ENCODE measurements at places on chromosomes 7 and 10.

- DNase-seq = peak; percentile 51
Observed at GRCh38 chr10:107409522-107409921, 245.0 kb upstream of the SORCS1 start.

GRCh38 chr7:77863860-77864259 is 65.3 kb downstream of the PHTF2 start:
- no peak for DNase-seq

DNA sequence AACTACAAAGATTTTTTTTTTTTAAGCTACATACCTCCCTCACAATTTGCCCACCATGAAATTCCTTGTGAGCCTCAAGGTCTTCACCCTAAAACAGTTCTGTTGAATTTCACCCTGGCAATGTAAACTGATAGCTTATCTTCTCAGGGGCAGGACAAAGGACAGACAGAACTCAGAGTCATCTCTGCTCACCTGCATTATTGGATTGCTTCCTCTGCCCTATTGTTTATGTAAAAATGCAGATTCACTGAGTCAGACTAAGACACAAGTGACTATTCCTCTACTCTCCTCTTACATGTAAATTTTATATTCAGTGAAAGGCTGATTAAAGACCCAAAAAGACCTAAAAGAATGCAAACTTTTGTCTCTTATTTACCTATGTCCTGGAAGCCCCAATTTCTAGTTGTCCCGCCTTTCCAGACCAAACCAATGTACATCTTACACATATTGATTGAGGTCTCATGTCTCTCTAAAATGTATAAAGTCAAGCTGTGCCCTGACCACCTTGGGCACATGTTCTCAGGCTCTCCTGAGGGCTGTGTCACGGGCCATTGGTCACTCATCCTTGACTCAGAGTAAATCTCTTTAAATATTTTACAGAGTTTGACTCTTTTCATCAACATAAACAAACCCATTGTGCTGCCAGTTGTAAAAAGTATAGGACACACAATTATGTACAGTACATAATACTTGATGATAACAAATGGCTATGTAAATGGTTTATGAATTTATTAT is 440.2 kb downstream of the HTR7 start:
- peak; percentile 60 for DNase-seq

- no peak for DNase-seq
Observed at GRCh38 chr10:131845505-131846239, 55.1 kb upstream of the PPP2R2D start.

- no peak for DNase-seq
Observed at GRCh38 chr10:30857803-30858202, 173.9 kb downstream of the ZNF438 start.

GRCh38 chr7:28125431-28126409 is 54.9 kb downstream of the JAZF1 start:
- DNase-seq = no peak

- DNase-seq = no peak
Observed at GRCh38 chr7:77362905-77363304, 53.2 kb downstream of the GSAP start.

DNA sequence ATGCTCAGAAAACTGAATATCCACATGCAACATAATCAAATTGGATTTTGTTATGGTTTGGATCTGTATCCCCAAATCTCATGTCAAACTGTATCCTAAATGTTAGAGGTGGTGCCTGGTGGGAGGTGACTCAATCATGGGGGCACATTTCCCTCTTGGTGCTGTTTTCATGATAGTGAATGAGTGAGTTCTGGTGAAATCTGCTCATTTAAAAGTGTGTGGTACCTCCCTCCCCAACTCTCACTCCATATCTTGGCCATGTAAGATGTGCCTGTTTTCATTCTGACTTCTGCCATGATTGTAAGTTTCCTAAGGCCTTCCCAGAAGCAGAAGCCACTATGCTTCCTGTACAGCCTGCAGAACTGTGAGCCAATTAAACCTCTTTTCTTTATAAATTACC is 239.6 kb upstream of the KLF14 start:
- no peak for DNase-seq

DNA sequence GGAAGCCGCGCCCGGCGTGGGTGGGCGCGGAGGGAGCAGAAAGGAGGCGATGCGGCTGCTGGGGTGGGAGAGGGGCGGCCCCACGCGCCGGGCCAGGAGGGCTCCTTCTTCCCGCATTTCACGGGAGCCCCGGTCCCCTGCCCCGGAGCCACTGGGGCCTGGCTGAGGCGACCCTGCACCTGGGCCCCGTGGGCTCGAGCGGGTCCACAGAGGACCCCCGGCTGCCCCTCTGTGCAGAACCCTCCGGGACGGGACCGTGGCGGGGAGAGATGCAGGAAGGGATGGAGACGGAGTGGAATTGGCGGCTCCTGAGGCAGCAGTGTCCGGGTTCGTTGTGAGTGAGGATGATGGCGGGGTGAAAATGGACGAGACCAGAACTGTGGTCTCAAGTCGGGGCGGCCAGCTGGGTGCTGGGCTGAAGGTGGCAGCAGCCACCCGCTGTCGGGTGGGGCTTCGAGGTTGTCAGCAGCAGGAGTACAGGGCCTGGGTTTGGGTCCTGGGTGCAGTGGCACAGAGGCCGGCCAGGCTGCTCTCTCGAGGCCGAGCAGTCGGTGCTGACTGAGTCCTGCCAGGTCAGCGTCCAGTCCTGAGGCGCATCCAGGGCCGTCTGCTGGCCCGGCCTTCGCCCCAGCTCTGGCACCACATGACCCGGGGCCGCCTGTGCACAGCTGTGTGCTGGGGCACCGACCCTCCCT is 80.4 kb downstream of the VIPR2 start:
- no peak for DNase-seq

DNA sequence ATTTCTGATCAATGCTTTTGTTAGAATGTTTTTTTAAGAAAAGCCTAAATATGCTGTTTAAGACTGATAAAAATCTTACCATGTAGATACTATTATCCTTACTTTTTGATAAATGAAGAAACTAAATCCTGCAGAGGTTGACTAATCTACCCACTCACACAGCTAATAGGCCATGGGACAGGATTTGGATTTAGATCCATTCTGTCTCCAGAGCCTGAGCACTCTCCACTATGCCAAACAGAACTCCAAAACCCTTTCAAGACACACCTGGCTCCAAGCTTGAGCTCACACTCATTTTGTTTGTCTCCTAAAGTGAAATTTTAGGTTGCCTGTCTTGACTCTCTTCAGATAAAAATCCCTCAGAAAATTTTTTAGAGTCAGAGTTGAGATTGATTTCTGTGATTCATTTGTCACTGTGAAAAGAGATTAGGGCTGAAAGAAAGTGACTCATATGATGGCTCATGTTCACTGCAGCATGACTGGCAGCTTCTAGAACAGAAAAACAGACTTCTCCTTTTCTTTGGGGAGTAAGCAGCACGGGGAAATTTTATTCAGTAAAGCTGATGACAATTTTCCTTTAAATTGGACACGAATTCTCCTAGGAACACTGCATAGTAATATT is 132.3 kb upstream of the POT1 start:
- DNase-seq = peak; percentile 74

- DNase-seq = no peak
Observed at GRCh38 chr10:51405580-51406351, 293.6 kb downstream of the CSTF2T start.

- no peak for DNase-seq
Observed at GRCh38 chr7:13091974-13092707, 404.7 kb downstream of the ARL4A start.

GRCh38 chr7:87156709-87157108 is 4.5 kb downstream of the DMTF1 start:
- DNase-seq = no peak

DNA sequence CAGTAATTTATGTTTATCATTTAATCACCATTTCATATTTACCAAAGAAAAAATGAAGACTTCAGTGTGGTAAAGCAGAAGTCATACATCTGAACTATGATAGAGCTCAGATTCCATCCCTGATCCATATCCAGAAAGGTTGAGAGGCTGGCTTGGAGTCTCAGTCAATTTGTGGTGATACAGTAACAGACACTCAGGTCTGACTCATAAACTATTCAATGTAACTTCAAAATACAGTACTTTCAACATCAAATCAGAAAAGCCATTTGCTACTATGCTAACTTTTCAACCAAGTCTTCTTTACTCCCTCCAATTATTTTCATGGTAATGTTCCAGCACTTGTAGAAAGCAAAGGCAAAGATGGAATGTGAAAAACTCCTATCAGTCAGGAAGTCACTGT is 190.4 kb downstream of the HDAC9 start:
- no peak for DNase-seq

- no peak for DNase-seq
Observed at GRCh38 chr7:135681762-135682161, 19.4 kb downstream of the STMP1 start.

- DNase-seq = no peak
Observed at GRCh38 chr10:103799341-103799740, 56.0 kb downstream of the SH3PXD2A start.
